ENCODE measurements at places on chromosomes 2 and 18.

DNA sequence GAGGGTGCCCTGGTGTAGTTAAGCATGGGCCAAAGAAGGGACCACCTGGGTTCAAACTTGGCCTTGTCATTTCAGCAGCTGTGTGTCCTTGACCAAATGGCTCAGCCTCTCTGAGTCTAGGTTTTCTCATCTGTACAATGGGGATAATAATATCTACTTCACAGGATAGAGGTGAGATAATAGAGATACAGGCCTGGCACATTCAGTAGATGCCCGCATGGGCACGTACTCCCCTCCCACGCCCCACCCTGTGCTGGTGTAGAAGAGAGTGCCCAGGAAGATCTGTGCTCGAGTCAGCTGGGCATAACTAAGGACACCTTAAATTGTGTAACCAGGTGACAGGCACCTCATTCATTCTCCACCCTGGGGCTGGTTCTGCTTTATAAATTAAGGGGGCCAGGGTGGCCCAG lies 8.4 kb upstream of the TMEM185B start:
- no peak for DNase-seq

DNA sequence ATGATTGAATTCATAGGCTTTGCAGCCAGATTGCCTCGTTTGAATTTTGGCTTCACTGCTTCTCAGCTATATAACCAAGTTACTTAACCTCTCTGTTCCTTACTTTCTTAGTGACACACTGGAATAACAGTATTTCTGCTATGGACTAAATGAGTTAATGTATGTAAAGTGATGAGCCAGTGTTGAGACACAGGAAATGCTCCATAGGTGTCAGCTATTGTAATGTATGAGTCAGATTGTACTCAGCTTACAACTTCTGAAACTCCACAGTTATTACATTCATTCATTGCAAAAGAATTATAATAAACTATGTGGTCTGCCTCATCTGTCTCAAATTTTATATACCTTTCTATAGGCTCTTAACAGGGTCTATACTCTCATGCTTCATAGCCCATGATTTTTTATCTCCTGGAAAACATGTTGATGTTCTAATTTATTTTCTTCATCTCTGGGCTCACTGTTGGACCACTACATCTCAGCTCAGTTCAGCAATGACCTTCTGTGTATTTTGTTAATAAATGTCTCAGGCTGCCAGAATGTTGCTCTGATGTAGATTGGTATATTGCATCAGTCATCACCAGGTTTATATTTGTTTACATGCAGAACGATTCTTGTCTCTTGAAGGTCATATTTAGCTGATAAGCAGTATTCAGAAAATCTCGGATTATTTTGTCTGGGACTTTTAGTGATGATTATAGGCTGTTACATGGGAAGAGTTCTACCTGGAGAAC lies 76.2 kb downstream of the MAP3K20 start:
- DNase-seq, result peak; percentile 27

- DNase-seq, result no peak
Measured at GRCh38 chr2:71499691-71500090, 46.3 kb downstream of the DYSF start.

GRCh38 chr2:49487139-49487538 lies 332.8 kb upstream of the FSHR start:
- DNase-seq, result no peak

- DNase-seq, result no peak
Measured at GRCh38 chr2:134348760-134349159, 94.9 kb downstream of the MGAT5 start.

DNA sequence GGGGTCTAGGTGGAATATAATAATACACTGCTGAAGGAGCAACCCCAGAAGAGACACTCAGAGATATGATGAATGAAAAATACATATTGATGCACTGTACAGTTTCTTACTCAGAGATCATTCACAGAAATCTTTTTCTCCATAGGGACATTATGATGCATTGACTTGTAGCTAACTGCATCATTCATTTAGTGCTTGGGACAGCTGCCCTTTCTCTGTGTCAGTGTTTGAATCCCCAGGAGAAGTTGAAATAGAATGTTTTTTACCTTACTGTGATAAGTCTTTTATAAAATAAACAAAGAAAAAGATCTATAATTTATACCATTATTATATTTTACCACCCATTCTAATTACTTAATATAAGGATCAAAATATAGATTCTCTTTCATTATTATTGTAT lies 91.7 kb upstream of the DSEL start:
- DNase-seq, result no peak

DNA sequence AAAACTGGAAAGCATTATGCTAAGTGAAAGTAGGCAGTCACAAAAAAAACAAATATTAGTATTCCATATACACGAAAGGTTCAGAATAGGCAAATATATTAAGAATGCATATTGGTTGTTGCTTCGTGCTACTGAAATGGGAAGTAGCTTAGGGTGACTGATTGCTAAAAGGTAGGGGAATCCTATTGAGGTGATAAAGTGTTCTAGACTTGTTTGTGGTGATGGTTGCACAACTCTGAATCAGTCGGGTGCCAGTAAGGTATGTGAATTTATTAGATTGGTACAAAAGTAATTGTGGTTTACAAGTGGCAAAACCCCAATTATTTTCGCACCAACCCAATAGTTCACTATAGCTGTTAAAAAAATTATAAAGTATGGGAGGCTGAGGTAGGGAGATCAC lies 20.7 kb downstream of the USP34 start:
- no peak for DNase-seq

DNA sequence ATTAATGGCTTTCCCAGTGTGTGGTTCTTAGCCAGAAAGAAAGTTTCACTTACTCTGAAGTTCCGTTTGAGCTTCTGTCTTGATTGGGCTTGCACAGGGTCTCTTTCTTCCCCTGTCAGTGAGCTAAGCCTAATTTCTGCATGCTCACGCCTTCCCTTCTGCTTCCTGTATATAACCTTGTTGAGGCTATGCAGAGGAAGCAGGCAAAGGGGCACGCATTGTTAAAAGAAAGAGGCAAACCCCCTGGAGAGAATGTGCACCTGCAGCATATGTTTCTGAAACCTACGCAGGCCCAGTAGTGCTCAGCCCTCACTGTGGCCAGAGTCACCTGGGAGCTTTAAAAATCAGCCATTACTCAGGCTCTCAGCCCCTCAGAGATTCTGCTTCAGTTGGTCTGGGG lies 14.5 kb upstream of the PLA2R1 start:
- DNase-seq, result no peak

DNA sequence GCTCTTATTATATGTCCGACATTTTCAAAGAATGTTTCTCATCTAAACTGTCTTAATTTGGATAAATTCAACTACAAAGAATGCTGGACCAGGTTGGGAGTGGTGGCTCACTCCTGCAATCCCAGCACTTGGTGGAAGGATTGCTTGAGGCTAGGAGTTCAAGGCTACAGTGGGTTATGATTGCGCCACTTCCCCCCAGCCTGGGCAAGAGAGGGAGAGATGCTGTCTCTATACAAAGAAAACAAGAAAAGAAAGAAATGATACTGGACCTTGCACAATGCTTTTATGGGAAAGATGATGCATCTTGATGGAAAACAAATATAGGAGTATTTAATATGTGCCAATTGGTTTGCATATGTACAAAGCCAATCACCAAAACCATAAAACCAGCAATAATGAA lies 296.7 kb downstream of the LPIN1 start:
- DNase-seq, result no peak

GRCh38 chr2:207167099-207167923 lies 1.6 kb upstream of the KLF7 start:
- DNase-seq, result no peak

DNA sequence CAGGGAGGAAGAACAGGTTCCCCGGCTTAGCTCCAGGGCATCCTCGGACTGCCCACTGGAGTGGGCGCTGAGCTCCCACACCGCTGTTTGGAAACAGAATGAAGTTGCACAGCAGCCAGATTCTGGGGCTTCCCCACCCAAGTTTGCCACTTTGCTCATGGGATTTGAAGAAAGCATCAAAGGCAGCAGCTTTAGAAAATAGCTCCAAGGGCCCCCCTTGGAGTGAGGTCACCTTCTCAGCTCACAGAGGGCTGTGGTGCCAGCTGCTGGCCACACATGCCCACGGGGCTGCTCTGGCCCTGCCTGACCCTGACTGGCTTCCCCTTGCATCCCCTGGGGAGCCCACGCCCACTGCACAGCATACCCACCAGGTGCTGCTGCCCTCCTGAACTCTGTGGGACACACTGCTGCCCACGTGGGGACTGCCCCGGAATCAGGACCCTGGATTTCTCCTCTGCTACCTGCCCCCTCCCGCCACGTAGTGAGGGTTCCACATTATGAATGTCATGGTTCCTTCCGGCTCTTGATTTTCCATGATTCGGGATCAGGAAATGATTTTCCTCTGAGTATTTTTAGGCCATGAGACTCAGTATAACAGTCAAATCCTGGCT lies 70.3 kb downstream of the TGOLN2 start:
- DNase-seq, result no peak

DNA sequence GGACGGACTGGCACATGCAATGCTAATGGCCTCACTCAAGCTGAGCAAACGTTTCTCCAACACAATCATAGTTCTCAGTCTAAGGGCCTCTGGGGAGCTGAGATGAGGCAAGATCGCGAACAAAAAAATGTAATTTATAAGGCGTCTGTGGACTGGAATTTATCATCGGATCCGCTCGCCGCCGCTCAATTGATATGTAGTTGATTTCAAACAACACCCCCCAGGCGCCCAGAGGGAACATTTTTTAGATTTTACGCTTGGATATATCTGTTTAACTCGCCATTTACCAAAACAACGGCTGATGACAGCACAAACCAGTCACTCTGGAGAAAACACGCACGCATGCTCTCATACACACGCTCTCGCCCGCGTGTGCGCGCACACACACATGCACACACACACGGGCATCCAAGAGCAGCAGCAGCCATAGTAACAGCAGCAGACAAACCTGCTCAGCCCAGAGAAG lies 335.8 kb downstream of the SMAD2 start:
- no peak for DNase-seq

- no peak for DNase-seq
Measured at GRCh38 chr2:158580760-158581159, 124.0 kb downstream of the PKP4 start.

GRCh38 chr2:148860037-148860436 lies 15.0 kb upstream of the KIF5C start:
- no peak for DNase-seq

All from LoVo (cell line).